Ammon's horn (tissue), 1 donor: ENCODE measurements at places on chromosomes 1 and 21.

DNA sequence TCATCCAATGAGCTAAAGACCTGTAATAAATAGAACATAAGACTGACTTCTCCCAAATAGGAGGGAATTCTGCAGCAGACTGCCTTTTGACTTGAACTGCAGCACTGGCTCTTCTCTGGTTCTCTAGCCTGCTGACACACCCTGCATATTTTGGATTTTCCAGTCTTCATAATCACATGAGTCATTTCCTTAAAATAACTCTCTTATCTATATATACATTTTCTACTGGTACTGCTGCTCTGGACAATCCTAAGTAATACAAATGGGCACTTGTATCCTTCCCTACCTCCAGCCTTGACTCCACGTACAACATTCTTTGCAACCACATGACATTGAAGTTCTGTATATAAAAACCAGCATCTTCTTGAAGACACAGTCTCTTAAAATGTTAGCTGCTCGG is 429.4 kb upstream of the TMPRSS15 start:
- DNase-seq, result no peak

GRCh38 chr1:232586679-232587078 is 43.3 kb downstream of the SIPA1L2 start:
- peak; percentile 52 for DNase-seq

GRCh38 chr1:4086921-4087320 is 186.8 kb upstream of the C1orf174 start:
- DNase-seq, result no peak

- DNase-seq, result no peak
Measured at GRCh38 chr1:65277605-65278347, 31.6 kb upstream of the DNAJC6 start.

GRCh38 chr1:80441664-80442063 is 1359.1 kb upstream of the ADGRL2 start:
- no peak for DNase-seq

GRCh38 chr21:40043423-40043822 is 176.2 kb downstream of the PCP4 start:
- DNase-seq, result no peak

- no peak for DNase-seq
Measured at GRCh38 chr1:25765923-25766589, 33.9 kb upstream of the SELENON start.

GRCh38 chr21:45875881-45876280 is 105.7 kb upstream of the COL6A1 start:
- DNase-seq, result no peak

GRCh38 chr1:2415801-2416208 is 3.4 kb upstream of the PEX10 start:
- no peak for DNase-seq

GRCh38 chr1:6097824-6098223 is 52.1 kb downstream of the KCNAB2 start:
- DNase-seq, result no peak

DNA sequence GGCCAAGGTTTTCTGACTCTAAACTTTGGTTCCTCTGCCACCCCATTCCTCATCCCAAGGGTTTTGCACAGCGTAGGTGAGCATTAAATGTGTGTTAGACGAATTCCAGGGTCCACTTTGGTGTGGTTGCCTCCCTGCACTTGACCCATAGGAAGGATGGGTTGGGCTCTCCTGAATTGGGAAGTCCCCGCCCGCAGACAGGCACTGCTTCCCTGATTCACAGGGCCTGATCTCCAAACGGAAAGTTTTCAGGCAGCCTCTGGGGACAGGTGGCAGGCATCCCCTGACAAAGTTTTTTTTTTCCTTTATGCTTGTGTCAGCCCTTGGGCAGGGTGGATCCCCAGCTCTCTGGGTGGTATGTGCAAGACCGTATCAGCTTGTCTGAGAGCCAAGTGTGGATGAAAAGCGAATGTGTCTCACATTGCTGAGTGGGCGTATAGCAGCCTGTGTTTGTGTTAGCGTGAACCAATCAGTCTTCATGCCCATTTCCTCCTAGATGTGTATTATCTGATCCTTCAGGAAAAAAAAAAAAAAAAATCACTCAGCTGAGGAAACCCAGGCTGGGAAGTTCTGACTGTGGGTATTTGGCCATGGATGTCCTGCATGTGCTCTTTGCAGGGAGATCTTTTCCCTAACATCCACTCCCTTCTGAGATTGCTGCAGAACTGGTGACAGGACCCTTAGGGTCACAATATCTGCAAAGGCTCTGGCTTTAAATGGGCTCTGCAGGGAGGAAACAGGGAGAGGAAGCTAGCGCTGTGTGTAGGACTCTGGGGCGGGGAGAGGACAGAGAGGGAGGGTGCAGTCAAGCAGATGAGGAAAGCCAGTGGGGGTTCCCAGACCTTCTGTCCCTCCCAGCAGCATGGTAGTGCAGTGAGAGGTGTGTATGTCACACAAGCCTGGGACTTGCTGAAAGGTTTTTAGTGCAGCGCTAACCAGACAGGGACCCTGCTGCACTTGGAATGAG is 42.2 kb upstream of the TRABD2B start:
- peak; percentile 41 for DNase-seq

DNA sequence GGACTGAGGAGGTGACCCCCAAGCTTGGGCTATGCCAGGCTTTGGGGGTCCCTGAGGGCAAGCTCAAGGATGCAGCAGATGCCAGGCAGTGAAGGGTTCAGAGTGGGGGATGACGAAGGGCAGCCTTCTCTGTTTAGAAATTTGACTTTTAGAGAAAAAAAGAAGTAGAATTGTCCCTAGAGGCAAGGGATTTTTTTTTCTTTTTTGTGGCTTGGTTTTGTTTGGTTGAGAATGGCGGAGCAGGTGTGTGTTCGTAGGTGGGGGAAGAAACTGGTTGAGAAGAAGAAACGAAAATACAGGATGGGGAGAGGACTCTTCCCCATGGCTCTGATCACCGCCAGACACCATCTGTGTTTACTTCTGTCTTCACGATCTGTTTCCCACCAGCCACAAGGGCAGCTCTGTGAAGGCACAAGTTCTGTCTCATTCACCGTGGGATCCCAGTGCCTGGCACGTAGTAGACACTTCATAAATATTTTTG is 8.2 kb downstream of the PLA2G5 start:
- no peak for DNase-seq

GRCh38 chr1:201964261-201964660 is 9.0 kb downstream of the TIMM17A start:
- no peak for DNase-seq

GRCh38 chr1:101284622-101285218 is 47.9 kb downstream of the S1PR1 start:
- DNase-seq, result no peak

- DNase-seq, result no peak
Measured at GRCh38 chr1:216566641-216567205, 143.5 kb upstream of the USH2A start.

- DNase-seq, result no peak
Measured at GRCh38 chr1:26693599-26694572, 1.9 kb upstream of the ARID1A start.

DNA sequence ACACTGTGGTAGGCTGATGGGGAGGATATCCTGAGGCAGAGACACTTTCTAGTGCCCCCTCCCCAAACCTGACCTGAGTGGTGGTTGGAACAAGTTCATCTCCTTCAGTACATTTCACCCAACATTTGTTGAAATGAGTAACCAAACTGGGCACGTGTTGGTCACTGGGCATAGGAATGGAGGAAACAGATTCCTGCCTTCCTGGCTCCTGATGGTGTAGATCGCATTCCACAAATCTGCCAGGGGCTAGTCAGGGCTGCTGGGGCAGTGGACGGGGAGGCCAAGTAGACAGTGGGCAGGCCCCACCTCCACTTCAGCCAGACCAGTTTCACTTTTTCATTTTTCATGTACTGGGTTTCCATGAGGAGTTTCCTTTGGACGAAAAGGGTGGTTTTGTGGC is 16.5 kb upstream of the ALX3 start:
- DNase-seq, result no peak

DNA sequence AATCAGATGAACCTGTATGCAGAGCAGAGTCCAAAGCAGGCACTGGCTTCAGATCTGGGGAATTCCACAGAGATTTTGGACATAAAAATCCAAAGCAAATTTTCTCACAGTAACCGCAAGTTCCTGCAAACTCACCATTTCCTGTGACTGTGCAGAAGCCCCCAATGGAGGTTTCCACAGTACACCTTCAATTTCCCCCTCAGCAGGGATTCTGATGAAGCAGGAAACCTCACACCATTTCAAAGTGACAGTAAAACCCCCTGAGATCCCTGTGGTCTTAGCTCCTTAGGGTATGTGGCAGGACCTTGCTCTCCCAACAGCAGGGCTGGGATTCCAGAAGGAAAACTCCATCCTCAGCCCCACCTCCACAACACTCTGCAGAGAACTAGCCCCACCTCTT is 6.0 kb upstream of the TGFBR3 start:
- no peak for DNase-seq

DNA sequence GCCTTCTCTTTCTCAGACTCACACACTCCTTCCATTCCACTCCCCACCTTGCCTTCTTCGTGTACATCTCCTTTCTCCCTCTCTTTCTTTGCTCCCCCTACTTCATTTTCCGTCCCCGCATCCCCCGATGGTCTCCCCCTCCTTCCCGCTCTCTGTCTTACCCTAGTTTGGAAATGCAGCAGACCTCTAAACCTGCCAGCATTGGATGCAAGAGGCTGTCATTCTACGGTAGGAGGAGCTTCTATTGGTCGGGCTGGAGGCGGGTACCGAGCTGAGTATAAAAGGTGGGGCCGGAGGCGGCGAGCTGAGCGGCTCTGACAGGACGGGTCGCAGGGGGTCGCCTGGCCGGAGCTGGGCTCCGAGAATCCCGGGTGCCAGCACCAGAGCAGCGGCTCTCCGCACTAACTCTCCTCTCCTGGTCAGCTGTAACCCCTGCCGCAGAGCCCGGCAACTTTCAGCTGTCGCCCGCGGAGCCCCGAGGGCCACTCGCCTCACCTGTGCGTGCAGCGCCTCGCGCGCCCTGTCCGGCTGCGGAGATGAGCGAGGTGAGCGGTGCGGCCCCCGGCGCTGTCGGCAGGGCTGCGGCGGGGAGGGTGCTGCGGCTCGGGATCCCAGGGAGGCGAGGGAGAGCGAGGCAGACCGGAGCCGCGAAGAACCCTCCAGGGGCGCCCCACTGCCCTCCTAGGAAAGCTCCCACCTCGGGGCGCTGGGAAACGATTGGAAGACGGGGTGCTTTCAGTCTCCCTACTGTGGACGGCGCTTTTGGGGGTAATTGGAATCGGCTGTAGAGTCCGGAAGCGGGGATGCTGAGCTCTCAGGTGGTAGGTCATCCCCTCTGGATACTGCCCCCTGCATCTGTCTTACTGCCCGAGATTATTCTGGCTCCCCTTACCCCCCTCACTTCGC is at the start of gene PCP4L1:
Gene PCP4L1 (plus strand): TSS at position 307 of the 906 bp plus-strand sequence. CDS start 230 bp downstream, at position 537.
- DNase-seq, result peak; percentile 82

DNA sequence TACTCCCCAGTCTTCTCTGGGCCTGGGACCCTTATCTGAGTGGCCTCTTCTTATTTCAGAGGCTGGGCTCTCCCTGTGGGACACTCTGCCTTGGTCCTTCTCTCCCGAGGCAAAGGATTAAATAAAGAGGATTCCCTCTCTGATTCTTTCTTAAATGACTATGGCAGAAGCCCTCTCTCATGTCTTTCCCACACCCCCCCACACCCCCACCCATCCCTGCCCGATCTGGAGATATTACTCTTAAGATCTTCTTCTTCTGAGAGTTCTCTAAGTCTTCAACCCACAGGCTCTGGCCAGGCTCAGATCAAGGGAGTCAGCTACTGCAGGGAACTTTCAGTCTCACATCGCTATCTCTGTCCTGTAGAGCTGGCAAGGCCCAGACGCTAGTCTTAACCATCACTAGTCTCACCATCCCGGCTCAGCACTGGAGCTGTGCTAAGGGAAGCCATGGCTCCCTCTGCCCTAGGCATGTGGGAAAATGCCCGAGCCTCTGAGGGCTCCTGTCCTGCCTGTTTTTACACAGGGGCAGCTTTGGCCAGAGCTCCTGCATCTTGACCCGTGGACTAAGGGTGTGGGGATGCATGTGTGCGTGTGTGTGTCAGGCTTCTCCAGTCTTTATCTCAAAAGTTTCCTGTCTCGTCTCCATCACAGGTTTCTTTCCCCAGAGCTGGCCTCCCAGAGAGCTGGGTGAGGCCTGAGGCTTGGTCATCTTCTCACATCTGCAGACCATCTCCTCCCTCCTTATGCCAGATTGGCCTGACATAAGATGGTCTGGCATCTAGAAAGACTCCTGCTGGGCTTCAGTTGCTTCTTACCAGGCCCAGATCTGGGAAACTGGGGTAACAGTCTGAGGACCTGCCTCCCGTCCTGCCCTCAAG is 36.7 kb downstream of the LGR6 start:
- no peak for DNase-seq

DNA sequence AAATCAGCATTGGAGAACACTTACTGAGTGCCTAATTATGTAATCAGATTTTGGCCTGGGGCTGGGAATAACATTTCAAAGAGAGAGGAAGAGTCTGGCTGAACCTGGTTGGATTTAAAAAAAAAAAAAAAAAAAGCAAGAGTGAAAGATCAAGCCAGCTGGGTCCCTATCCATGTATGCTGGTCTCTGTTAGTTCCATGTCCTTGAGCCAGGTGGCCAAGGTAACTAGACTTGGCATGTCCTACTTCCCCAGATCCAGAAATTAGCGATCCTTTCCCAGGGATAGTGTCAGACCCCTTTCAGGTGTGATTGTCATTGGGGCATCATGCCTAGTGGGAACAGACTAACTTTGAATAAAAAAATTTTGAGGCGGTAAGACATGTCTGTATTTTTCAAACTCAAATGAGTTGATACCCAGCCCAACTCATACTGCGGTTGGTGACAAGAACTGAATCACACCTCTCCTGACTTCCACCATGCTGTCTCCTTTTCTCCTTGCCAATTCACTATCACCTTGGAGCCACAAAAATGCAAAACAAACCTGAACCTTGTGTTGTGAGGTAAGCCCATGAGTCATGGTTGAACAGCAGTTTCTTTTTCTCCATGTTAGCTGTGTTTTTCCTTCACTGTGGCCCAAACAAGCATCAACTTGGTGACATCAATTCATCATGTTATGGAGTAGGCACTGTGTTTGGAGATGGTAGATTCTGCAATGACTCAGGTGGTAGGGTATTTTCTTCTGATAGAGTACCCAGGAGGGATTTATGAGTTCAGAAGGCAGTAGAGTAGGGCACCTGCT is 24.5 kb upstream of the PPP2R5A start:
- DNase-seq, result no peak

DNA sequence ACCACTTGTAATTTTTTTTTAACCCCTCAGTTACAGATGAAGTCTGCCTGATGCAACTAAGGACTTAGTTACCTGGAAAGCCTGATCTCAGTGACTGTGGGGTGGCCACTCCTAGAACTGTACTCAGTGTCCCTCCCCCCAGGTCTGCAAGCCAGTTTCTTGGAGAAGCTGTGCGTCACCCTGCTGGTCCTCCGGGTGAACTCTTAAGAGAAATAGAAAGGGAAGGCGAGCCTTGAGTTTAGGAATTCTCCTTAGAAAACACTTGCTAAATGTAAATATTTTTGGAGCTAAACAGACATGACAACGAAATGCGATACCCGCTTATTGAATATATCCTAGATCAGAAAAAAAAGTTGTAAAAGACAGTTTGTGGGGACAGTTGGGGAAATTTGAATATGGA is 730 bp downstream of the SLC16A4 start:
- no peak for DNase-seq

GRCh38 chr1:168920456-168921094 is 185.9 kb upstream of the ATP1B1 start:
- DNase-seq, result peak; percentile 56
